ENCODE measurements at places on chromosomes 4 and X.

DNA sequence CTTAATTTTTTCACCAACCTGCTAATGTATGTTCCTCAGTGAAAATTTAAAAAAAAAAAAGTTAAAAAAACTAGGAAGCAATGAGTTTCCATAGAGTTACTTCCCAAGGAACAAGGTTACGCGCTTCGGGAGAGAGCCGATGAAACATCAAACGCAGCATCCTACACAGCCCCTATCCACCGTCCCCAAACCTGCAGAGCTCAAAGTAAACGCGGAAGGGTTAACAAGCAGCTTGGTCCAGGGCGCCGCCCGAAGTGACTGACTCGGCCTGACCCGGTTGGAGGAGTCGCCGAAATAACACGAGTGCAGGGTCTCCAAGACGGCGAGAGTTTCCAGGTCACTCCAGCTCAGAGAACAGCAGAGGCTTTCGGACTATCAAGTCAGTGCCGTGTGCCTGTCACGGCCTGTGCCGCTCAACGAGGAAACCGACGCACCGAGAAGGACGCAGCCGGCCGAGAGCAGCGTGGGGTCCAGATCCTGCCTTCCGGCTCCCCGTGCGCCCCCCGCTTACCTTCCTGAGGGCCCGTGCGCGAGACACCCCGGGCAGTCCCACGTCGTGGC is 512 bp downstream of the NOP14 start:
- no peak for DNase-seq

- DNase-seq: no peak
These were observed 349.7 kb downstream of the IQCM start for GRCh38 chr4:149465955-149466354.

- DNase-seq: no peak
These were observed 46.0 kb downstream of the COQ2 start for GRCh38 chr4:83238393-83239248.

- DNase-seq: no peak
These were observed 13.4 kb downstream of the GIMD1 start for GRCh38 chr4:106355193-106355592.

DNA sequence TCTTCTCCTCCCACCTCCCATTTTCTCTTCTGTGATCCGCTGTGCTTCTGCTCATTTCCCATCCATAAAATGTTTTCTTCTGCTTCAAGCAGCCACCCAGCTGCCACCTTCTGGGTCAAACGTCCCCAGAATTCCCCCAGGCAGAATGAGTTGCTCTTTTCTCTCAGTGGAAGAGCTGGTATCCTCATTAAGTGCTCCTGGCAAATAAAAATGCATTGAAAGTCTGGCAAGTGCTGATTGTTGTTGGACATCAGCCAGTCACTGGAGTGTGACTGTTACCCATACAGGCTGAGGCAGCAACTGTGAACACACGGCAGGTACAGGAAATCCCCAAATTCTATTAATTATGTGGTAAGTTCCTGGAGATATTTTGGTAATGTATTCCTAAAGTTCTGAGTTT is 52.6 kb downstream of the LIMCH1 start:
- DNase-seq: no peak

DNA sequence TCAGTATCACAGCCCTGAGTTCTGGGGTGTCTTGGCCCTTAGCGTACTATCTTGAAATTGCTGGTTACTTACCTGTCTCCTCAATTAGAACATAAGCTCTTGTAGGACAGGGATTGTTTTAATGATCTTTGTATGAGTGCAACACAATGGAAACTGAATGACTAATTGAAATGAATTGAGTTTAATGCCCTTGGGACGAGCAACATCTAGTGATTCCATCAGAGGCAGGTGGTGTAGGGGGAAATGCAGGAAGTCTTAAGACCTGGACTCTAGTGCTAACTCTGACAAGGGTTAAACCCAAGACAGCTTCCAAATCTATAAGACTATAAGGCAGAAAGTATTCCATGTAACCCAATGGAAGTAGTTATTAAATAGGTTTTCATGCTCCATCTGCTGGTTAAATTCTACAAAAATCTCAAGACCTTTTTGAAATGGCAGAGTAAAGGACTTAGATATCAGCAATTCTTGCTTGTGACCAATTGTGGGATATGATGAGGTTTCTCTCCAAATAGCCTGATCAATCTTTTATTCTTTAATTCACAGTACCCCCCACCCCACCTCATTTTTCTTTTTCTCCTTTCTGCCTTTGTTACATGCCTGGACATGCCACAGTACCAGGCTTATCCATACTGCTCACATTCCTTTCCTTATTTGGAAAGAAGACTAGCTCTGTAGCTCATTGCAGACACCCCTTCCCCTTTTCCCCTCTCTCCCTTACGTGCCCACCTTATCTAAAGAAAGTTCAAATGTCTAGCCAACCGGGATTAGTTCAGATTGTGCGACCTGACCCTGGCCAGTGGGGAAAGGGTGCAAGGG is 340.8 kb downstream of the PAPSS1 start:
- no peak for DNase-seq

DNA sequence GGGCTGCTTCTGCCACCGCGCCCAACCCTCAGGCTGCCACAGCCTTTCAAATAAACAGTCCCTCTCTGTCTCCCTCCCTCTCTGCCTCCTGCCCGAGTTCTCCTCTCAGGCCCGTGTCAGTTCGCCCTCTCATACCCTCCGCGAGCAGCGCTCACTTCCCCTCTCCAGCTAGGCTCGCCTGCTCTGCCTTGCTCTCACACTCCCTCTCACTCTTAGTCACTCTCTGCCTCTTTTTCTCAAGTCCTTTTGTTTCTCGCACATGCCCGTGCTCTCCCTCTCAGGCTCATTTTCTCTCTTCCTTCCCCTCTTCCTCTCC is 3.2 kb downstream of the EFNB1 start:
- no peak for DNase-seq

- no peak for DNase-seq
These were observed at the start of gene CDS1 for GRCh38 chr4:84582988-84583875. TSS of gene CDS1 (plus strand) at chr4:84583127. CDS start at chr4:84583402, 275 bp downstream.
